ENCODE measurements at places on chromosomes 5 and 9.

DNA sequence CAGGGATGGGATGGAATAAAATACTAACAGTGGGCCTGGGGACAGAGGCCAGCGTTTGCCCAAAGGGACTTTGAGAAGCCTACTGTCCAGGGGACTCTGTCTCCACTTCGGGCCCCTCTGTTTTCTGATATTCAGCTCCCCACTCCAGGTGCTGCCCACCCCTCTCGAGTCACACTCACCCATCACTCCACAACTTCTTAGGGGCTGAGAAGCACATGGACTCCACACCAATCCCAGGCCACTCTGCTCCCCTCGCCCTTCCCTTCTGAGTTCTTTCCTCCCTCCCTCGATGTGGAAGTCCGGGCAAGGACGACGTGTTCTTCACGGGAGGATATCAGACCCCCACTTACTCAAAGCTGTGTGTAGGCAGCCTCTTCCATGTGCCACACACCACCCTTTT, 124.5 kb downstream of the BARX1 start:
- no peak for DNase-seq

- DNase-seq, result peak; percentile 68
Measured at GRCh38 chr5:132474881-132475496, 15.6 kb downstream of the IRF1 start.

DNA sequence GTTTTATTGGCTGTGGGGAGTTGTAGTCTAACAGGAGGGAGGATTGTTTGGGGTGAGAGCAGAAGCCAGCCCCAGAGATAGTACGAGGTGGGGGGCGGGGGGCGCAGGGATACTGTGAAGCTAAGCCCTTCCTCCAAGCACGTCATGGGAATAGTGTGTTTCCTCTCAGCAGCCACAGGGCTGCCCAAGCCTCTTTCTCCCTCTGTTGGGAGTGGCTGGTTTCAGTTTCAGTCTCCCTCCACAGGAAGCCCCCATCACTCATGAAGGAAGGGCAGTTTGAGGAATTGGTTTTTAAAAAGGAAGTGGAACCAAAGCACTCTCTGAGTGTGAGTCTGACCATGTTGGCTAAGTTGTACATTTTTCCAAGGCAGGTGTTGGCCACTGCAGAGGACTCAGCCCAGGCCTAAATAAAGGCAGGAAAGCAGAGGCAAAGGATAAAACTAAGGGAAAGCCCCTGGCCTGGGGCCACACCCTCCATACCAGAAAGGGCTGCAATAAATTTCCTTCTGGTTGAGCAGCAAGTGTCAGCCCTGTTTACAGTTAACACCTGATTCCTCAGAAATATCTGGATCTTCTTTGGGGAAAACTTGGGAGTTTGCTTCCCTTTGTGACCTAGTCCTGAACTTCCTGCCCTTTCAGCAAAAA, 3.2 kb downstream of the RAB24 start:
- DNase-seq, result no peak

DNA sequence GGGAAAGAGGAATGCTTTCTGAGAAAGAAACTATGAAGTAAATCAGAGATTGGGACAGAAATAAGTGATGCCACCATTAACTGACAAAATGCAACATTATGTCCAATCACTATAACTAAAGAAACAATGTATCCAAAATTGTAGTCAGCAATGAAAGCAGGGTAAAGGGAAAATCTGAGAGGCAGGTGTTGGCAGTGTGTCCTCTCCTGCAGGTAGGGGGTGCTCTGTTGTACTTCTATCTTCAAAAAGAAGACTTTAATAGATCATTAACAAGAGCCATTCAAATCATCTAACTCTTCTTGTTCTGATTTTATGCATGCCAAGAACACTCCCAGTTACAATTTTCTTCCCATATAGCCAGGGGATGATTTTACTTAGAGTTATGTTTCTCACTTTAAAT, 1275.7 kb downstream of the PTPRD start:
- DNase-seq, result no peak

GRCh38 chr9:72788966-72789735, 163.7 kb downstream of the ALDH1A1 start:
- no peak for DNase-seq

GRCh38 chr9:35555881-35556280, 49.2 kb upstream of the TESK1 start:
- no peak for DNase-seq

DNA sequence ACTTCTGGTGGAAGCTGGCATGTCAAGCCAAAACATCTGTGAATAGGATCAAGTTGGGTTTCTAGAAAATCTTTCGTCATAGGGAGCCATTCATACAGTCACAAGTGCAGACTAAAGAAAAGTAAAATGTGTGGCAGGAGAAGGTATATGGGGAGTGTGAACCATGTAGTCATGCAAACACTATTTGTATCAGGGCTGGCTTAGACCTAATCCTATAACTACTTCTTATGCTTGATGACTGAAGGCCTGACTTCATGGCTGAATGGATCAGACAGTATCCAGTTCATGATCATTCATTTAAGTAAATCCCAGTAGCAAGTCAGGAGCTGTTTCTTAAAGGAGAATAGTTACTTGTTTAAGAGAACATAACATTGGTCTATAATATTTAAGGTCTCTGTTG, 63.8 kb upstream of the DAPK1 start:
- no peak for DNase-seq

GRCh38 chr9:87109851-87110250, 162.5 kb upstream of the GAS1 start:
- no peak for DNase-seq

GRCh38 chr9:96084331-96084734, 208.8 kb downstream of the ERCC6L2 start:
- DNase-seq, result peak; percentile 70

DNA sequence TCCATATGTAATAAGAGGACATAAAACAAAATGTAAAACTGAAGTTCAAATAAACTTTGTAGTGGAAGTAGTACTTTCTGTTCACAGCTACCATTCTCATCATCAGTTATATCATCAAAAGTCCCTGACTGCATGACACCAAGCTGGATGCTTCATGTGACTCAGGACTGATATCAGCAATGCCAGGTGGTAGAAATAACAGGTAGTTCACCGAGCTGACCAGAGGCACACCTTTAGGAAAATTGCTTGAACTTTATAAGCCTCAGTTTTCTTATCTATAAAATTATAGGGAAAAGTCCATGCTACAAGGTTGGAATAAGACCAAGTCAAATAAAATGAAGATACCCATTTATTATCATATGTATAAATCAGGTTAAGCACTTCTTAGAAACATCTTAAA, 124.9 kb upstream of the PTGER4 start:
- no peak for DNase-seq

DNA sequence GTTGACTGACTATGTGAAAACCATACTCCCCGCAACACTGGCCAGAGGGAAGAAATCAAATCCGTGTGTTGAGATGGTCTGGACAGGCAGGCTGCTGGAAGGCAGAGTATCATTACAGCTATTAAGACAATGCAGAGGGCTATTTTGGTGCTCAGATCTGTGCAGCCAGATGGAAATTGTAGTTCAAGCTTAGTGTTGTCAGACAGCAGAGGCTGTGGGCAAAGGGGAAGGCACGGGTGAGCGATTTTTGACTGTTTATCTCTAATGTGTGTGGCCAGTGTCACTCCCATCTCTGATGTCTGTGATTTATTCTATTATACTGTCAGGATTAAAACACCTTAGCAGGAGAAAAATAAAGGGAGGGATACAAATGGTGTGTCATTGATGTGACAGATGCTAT, 984.4 kb upstream of the WWC1 start:
- no peak for DNase-seq

DNA sequence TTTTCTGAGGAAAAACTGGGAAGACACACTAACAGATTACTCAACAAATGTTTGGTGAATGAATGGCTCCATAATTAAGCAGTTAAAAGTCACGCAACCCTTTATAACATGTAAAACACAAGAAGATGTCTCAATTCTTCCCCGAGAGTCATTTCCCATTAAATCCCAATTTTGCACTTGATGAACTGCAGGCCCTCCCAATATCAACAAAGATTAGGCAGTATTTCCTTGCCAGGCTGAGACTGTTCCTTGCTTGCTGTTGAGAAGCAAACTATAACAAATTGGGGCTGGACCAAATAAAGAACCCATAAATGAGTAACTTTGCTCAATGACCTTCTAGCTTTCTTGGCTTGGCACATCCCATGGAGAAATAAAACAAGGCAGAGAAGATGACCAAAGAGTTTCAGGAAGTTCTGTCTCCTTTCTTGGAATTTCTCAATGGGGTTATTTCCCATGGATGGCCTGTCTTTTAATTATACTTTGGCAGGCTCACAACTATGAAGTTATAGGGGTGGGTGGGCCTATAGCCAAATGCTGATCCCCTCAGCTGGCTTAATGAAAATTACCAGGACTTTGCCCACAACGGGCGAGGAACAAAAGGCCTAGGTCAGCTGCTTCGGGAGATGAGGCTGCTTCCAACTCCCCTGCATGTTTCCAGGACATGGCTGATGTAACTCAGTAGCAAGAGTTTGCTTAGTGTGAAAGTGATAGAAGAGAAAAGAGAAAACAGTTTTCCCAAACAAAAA, 243.1 kb upstream of the RFX3 start:
- DNase-seq, result no peak

- no peak for DNase-seq
Measured at GRCh38 chr9:89911721-89912604, 307.2 kb downstream of the GADD45G start.

DNA sequence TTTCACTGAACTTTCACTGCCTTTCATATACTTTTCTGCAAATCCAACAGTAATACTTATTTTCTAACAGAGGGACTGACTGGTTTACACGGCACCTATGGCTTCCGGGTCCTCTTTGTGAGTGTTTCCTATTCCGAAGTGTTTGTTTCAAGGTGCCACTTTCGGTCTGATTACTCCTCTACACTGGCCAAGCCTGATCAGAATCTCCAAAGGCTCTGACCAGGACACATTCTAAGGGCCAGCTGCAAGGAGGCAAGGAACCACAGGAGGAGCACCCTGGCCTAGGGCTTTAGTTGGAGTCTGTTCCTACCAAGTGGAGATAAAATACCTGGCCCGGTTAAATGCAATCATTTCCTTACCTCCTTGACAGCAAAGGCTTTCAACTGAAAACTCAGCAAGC, 132.1 kb downstream of the GLIS3 start:
- no peak for DNase-seq
